ENCODE measurements at places on chromosomes 11 and 22.

GRCh38 chr11:82989628-82990404, 81.9 kb downstream of the RAB30 start:
- no peak for DNase-seq

DNA sequence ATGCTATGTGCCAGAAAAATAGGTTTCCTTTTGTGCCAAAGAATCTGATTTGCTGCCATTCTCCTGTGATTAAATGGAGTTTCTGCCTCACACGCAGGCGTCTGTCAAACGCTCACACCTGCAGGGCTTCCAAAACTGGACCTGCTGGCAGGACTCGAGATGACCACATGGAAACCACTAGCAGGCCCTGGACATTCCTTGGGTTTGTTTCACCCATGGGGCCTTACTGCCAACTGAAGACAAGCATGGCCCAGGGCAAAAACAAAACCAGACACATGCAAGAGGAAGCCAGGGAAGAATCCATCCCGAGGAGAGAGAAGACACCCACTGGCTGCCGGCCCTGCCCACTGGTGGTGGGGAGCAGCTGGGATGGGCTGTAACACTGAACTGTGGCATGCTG, 55.9 kb upstream of the MN1 start:
- no peak for DNase-seq

DNA sequence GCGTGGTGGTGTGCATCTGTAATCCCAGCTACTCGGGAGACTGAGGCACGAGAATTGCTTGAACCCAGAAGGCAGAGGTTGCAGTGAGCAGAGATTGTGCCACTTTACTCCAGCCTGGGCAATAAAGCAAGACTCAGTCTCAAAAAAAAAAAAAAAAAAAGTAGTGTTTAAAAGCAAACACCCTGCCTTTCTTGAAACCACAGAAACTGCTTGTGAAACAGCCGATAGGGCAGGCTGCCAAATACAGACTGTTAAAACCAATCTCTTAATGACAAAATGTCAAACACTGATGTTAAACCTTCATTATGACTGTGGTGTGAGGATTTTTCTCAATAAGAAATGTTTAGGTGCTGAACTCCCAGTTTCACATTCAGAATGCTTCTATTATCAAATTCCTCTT, 27.3 kb downstream of the MARK2 start:
- peak; percentile 97 for DNase-seq

DNA sequence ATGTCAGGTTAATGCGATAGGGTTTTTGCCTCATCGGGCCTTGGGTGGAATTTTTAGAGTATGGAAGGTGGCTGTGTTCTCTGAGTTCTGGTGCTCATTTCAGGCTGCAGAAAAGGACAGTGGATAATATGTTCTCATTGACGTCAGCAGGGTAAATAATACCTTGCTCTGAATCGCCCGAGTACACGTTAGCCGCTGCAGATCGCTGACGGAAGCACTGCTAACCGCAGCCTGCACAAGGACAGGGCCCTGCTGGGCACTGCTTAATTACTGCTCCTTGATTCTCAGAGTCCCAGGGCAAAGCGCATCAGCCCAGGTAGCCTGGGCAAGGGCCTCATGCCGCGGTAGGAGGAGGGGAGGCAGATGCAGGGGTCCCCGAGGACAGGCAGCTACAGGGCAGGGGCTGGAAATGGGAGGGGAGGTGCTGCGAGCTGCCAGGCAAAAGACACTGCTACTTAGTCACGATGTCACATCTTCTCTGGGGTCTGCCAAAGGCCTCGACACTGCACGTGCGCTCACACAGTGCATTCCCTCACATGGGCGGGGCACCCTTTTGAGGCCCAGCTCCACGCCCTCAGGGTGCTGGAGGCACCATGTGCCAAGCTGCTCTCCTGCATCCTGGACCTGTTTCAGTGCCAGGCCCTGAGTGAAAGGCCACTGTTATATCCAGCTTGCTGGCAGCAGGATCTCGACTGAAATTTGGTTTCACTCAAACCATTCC, 35.2 kb downstream of the PPP2R1B start:
- no peak for DNase-seq

GRCh38 chr11:104366321-104366734, 202.4 kb upstream of the PDGFD start:
- no peak for DNase-seq

All from RPMI8226 (cell line).